ENCODE measurements at places on chromosomes 2 and 18.

GRCh38 chr2:59303272-59303671 is 1062.1 kb upstream of the FANCL start:
- DNase-seq, result no peak

GRCh38 chr18:58788470-58788869 is 76.2 kb upstream of the ZNF532 start:
- DNase-seq, result no peak

- no peak for DNase-seq
Measured at GRCh38 chr2:230938098-230938497, 13.1 kb upstream of the GPR55 start.

GRCh38 chr2:21658269-21658668 is 534.5 kb downstream of the TDRD15 start:
- no peak for DNase-seq

GRCh38 chr2:134669731-134670669 is 48.8 kb downstream of the TMEM163 start:
- no peak for DNase-seq

DNA sequence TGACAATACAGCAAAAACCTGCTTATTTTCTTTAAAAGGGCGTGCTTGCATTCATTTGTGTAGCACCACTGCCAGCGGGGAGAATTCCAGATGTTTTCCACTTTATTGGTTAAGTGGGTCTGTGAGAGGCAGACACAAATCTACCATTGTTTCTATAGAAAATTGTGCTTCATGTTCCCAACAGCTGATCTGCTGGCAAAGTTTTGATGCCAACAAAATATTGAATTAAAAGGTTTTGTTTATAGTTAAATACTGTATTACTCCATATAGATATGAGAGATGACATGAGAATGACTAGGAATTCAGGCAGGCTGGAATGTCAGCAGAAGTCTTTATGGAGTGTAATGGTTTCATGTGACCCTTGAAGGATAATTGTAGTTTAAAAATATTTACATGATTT is 182.7 kb downstream of the MC4R start:
- no peak for DNase-seq

Data from NCI-H1930 (cell line).